KBM-7 (cell line): ENCODE measurements at places on chromosomes 13 and 19.
A peak's percentile ranks its signal among the peaks of the same experiment; 100 is the strongest.

DNA sequence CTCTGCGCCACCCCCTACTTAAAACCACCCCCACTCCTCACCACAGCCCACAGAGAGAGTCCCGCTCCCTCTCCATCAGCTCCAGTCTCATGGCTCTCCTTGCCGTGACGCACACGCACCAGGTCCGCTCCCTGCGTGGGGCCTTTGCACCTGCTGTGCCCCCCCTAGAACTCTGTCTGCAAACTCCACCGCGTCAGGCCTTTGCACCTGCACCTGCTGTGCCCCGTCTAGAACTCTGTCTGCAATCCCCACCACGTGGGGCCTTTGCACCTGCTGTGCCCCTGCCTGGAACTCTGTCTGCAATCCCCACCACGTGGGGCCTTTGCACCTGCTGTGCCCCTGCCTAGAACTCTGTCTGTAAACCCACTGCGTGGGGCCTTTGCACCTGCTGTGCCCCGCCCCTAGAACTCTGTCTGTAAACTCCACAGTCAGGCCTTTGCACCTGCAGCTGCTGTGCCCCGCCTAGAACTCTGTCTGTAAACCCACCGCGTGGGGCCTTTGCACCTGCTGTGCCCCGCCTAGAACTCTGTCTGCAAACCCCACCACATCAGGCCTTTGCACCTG is 4.2 kb downstream of the SHC2 start:
- no peak for DNase-seq

- peak; percentile 8 for DNase-seq
These were observed 103.9 kb upstream of the CACNA1A start for GRCh38 chr19:13610039-13610691.

- DNase-seq, result peak; percentile 1
These were observed 386.2 kb downstream of the IRS2 start for GRCh38 chr13:109400209-109400608.

DNA sequence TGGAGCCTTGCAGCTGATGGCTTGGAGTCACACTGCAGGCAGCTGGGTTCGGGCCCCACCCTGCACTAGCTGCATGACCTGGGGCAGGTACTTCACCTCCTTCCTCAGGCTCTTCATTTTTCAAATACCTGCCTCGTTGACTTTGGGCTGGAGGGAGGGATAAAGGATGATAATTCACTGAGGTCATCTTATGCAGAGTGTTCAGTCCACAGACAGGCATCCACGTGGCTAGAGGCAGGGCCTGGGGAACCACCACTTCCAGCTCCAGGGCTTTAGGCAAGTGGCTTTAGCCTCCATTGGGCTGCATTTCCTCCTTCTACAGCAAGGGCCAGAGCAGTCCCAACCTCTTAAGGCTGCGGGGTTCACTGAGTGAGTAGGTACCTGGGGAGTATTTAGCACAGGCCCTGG is 84.8 kb downstream of the SIPA1L3 start:
- DNase-seq, result no peak

DNA sequence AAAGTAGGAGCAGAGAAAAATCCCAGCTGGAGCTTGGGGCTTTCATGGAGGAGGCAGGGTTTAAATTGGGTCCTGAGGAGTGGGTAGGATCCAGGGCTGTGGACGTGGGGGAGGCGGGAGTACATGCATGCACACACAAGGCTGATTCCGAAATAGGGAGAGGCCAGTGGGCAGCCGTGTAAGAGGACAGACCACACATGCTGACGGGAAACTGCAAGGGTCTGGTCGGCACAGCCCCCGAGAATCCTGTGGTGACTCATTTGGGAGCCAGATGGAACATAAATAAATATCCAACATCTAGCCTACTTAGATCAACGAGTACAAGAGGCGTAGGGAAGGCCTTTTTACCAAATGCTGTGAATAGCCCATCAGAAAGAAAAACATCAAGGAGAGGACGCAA is 216.3 kb upstream of the ZNF507 start:
- no peak for DNase-seq

GRCh38 chr19:48654299-48655059 is 8.5 kb upstream of the CA11 start:
- no peak for DNase-seq
